LNCaP clone FGC (cell line): ENCODE measurements at places on chromosomes 2 and 18.

- no peak for DNase-seq
Observed at GRCh38 chr2:227460070-227460485, 11.9 kb upstream of the AGFG1 start.

- DNase-seq, result no peak
Observed at GRCh38 chr2:70003093-70003830, 41.8 kb upstream of the ASPRV1 start.

DNA sequence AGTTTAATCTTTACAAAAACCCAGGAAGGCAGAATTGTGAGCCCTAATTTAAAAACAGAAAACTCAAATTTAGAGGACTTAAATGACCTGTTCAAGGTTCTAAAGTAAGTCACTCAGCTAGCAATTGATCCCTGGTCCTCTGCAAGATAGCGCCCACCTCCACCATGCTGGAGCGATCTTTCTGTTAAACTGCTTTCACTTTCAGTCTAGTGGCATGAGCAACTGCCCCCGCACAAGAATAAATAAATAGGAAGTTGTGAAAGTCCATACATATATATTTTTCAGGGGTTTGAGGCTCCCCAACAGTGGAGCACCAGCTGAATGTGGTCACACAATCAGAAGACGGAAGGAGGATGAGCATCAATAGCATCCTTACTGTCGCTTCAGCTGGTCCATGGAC lies 217.9 kb downstream of the NAPG start:
- DNase-seq, result no peak

DNA sequence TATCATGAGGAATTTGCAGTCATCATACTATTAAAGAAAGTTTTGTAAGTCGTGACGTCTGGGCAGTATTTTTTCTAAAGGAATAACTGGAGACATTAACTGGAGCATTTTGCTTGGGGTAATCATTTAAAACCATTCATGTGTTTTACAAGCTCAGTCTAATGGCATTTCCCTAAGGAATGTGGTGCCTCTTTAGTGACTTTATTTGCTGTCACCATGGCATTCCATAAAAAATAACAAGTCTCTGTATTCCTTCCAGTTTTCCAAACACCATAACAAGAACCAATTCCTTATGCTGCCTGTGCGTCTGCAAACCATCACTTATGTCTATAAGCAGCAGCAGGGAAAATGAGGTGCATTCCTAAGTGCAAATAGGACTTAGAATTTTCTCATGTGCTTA lies 82.8 kb downstream of the EPB41L3 start:
- DNase-seq, result no peak

DNA sequence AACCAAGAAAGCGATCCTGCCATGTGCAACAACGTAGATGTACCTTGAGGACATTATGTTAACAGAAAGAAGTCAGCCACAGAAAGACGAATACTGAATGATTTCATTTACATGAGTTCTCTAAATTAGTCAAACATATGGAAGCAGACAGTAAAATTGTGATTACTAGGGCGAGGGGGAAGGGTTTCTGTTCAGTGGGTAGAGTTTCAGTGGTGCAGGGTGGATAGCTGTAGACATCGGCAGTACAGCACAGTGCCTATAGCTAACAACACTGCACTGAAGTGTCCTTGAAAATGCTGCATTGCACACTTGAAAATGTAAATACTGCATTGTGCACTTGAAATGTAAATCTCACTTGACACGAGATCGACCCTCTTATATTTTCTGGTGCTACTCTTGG lies 275.3 kb downstream of the GALR1 start:
- no peak for DNase-seq

DNA sequence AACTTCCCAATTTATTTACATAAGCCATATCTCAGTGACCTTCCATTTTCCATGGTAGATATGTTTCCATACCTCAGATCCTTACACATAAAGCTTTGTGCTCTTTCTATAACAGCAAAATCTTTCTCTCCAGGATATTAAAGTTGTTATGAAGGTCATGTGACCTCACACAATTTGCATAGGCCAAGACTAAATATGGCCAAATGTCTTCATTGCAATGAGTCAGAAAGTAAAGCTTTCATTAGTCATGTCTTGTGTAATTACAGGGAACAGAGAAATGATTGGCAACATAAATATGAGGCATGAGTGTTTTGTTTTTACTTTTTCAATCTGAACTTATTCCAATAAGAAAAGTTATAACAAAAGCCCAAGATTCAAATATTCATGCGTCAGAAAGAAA lies 243.5 kb downstream of the ASXL3 start:
- DNase-seq, result no peak

GRCh38 chr2:25512707-25513106 lies 160.7 kb downstream of the DTNB start:
- DNase-seq, result no peak

DNA sequence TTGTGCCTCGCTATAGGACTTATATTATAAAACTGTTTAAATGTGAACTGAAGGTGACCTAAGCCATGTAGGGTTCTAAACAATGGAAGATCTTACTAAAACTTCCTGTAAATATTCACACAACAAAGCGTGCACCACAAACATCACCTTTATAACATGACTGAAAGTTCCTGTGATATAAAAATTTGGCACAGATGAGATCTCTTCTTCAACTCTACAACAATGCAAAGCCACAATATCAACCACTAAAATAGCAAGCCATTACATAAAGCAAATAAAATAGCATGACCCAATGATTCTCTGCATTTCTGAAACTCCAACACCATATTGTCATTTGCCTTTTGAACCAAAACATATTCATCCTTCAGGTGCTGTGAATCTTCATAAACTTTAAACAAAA lies 3.5 kb downstream of the YES1 start:
- no peak for DNase-seq

GRCh38 chr2:198587240-198587639 lies 782.8 kb downstream of the PLCL1 start:
- no peak for DNase-seq

- DNase-seq, result no peak
Observed at GRCh38 chr2:18265614-18266586, 294.6 kb downstream of the RDH14 start.

GRCh38 chr2:24153478-24153877 lies 21.4 kb upstream of the FAM228A start:
- DNase-seq, result no peak

DNA sequence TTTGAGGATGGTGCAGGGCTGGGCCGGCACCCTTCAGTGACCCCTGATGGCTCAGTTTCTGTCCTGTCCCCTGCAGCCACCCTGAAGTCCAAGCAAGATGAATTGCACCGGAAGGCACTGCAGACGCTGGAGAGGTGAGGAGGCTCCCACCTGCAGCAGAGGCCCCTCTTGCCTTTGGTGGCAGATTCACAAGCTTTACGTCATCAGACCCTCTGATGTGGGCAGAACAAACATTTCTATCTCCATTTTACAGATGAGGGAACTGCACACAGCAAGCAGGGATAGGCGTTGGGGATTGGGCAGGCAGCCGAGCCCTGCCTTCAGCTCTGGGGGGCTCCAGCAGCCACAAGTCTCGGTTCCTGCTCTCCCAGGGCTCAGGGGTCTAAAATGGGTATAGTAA lies 107.7 kb upstream of the MCFD2 start:
- no peak for DNase-seq

DNA sequence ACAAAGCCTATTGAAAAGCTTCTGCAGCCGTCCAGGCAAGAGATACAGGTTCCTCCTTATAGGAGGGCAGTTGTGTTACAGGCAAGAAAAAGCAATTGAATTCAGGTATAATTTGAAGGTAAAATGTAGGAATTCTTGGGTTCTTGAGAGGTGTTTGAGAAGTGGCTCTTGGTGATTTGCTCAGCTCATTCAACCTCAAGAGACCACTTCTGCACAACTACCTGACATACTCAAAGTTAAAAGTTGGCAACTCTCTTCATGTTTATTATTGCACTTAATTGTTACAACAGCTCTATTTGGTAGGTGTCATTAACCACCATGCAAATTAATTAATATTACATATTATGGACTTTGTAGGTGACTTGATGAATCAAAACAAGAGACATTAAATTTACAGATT lies 753.2 kb downstream of the ADCYAP1 start:
- no peak for DNase-seq

DNA sequence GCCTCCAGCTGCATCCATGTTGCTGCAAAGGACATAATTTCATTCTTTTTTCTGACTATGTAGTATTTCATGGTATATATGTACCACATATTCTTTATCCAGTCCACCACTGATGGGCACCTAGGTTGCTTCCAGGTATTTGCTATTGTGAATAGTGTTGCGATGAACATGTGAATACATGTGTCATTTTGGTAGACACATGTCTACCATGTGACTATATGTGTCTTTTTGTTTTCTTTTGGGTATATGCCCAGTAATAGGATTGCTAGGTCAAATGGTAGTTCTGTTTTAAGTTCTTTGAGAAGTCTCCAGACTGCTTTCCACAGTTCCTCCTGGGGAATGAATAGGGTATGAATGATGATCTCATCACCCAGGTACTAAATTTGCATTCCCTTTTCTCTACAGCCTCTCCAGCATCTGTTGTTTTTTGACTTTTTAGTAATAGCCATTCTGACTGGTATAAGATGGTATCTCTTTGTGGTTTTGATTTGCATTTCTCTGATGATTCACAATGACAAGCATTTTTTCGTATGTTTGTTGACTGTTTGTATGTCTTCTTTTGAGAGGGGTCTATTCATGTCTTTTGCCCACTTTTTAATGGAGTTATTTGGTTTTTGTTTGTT lies 35.6 kb upstream of the FEZ2 start:
- DNase-seq, result no peak

- no peak for DNase-seq
Observed at GRCh38 chr2:172655091-172655837, 80.4 kb upstream of the RAPGEF4 start.

DNA sequence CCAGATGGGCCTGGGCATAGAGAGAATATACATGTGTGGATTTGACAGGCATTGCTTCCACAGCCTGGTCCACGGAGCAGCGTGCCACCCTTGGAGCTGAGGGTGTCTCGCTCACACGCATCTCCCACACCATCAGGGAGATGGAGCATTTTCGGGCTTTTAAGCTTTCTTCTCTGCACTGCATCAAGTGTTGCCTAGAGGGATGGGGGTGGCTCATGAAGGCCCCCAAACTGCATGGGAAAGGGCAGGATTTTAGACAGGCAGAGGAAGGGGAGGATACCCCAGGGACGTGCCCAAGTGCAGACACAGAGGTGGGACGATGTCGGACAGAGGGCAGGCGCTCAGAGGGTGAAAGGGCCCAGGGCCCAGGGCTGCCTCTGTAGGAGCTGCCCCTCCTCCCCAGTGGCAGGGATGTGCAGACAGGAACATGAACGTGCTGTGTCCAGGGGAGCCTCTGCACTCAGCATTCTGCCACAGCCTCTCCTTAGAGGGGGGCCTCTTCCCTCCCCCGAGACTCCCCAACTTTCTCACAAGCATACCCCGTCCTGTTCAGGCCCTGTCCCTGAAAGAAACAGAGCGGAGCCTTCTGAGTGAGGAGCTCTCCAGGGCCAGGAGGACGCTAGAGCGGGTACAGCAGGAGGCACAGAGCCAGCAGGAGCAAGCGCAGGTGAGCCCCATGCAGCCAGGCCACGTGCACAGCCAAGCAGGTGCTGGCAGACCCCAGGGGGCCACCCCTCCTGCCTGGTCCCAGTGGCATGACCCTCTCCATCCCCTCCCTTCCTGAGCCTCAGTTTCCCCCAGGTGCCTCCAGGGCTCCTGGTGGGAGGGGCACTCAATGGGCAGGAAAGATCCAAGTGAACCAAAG lies 42.9 kb upstream of the SNED1 start:
- DNase-seq, result no peak

- DNase-seq, result peak; percentile 33
Observed at GRCh38 chr18:11872479-11873136, 21.4 kb downstream of the CHMP1B start.

GRCh38 chr2:195148004-195148403 lies 509.0 kb upstream of the SLC39A10 start:
- DNase-seq, result no peak

DNA sequence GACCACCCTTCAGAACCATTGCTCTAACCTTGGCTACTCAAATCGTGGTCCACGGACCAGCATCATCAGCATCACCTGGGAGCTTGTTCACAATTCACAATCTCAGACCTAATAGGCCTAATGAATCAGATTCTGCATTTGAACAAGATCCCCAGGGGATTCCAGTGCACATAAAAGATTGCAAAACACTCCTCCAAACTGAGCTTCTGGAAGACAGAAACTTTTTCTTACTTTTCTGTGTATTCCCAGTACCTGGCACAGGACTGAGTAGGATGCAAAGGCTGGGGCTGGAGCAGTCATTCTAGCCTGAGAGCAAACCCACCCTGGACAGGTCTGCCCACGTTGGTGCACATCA lies 115.1 kb upstream of the COPS8 start:
- DNase-seq, result no peak
